ENCODE measurements at places on chromosomes 7 and 10. TPM values are rescaled to one million over a fixed set of nuclear protein-coding genes. Genes with fewer than 3 reads are reported as not detected.

TMEM140 gene
- polyA plus RNA-seq = 26.4 TPM

MMP21 gene
- polyA plus RNA-seq = 0.18 TPM

EIF5AL1 gene
- polyA plus RNA-seq = 0.55 TPM

VWC2 gene
- 0.96 TPM for polyA plus RNA-seq

DGKI gene
- 1.9 TPM for polyA plus RNA-seq

Data from right renal cortex interstitium (tissue), 3 donors.